Fibroblast of the aortic adventitia (primary cell): ENCODE measurements at places on chromosomes 7 and 10.

DNA sequence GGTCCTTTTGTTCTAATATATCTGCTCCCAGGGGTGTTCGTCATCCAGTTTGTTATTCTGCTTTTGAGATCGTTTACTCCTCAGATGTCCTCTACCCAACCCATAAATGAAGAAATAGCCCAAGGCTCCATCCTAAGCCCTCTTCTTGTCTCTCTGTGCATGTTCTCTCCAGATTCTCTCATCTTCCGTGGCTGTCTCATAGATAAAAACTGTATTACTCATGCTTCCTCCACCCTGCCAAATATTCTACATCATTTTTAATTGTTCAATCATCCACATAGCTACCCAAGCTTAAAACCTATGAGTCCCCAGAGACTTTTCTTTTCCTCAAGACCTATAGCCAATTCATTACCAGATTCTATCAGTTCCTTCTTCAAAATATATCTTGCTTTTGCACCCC, 44.9 kb downstream of the CAV1 start:
- peak; percentile 79 for DNase-seq

- DNase-seq: no peak
Observed at GRCh38 chr7:73988197-73988596, 39.8 kb upstream of the ELN start.

- DNase-seq: peak; percentile 62
Observed at GRCh38 chr10:51804866-51805265, 105.5 kb upstream of the CSTF2T start.

DNA sequence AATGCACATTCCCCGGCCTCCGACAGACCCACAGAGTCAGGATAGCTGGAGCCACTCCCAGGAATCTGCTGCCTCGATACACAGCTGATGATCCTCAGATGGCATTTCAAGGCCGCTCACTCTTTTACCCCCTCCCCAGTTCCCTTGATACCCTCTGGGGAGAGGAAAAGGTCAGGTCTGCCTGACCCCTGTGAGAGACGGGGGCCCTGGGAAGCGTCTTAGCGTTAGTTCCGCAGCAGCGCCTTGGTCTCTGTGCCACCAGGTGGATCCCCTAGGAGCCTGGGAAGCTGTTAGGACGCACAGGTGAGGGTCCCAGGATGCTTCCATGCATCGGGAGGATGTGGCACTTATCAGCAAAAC, 420.5 kb upstream of the FOXK1 start:
- no peak for DNase-seq

GRCh38 chr10:44890696-44891563, 20.2 kb upstream of the TMEM72 start:
- no peak for DNase-seq

- no peak for DNase-seq
Observed at GRCh38 chr7:157348548-157348947, 11.7 kb downstream of the DNAJB6 start.
